ENCODE measurements at places on chromosomes 11 and 22.

- no peak for DNase-seq
Observed at GRCh38 chr22:17957204-17957603, 67.2 kb downstream of the MICAL3 start.

DNA sequence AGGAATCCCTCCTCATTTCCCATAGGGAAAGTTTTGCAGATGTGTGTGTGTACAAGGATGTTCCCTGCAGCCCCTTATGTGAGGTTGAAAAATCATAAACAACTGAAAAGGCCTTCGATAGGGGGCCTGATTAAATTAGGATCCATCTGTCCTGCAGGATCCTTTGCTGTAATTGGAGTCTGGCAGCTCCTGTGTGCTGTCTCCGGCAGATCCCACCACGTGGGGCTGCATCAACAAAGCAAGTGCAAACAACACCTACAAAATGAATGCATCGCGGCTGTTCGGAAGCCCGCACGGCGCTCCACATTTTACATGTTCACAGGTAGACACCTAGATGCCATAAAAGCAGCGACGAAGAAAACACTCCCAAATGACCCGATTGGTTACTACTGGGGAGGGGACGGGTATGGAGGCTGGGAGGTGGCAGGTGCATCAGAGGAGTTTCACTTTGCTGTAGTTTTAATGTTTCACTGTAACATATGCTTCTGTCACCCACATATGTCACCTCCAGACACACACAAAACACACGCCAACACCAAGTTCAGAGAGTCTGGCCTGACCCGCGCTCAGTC, 52.2 kb downstream of the NFAM1 start:
- no peak for DNase-seq

- no peak for DNase-seq
Observed at GRCh38 chr11:76759092-76759491, 24.1 kb upstream of the TSKU start.

GRCh38 chr11:116792869-116793771, 1.4 kb upstream of the APOA5 start:
- no peak for DNase-seq

DNA sequence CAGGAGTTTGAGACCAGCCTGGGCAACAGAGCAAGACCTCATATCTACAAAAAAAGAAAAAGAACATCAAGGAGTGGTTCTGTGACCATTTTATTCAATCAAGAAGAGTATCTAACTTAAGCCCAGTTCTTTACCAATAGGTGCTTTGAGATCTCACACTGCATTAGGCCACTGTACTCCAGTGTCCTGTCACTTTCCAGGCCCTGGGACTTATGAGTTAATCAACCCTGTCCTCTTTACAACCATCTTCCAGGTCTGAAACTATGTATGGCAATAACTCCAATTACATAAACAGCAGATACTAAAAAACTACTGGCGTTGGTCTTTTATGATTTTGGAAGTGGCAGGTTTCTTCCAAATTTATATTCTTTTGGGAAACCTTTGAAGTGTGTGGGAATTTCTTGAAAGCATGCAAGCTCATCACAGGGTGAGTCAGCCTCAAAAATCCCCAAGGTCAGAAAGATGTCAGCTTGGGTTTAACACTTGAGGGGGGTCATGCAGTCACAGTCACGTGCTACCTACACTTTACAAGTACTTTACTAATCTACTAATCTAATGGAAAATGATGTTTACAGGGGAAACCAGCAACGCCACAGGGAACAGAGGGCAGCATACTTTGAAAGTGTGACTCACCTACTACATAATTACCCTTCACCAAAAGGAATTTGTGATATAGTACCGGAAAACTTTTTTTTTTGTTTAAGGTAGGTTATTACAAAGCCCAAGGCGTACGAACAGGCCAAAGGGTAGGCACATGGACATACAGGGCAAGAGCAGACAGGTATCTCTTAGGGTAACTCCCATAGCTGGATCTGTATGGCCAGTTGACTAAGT, 15.6 kb downstream of the PISD start:
- no peak for DNase-seq

DNA sequence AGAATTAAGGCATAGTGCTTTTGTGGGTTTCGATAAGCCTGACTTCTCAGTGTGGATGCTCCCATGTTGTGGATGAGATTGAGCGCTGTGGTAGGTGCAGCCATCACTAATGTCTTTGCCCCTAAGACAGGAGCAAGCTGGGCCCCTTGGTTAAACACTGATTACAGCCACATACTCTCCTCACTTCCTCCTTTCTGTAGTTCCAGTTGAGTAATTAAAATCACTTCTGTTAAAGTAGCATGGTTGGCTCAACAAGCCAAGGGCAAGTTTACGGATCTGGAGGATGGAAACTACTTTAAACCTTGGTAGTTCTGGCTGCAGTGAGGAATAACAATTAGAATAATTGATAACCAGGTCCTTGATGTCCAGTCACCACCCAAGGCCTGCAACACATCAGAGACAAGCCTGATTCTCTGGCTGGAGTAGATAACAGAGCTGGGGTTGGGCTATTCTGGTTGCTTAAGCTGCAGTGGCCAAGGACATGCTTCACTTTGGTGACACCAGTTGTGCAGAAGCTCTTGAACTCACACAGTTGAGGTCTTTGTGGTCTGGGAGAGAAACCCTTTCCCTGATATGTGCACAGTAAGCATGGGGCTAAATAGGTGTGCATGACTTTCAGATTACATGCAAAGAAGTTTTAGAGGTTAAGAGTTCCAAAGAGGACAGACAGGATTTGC, 81.3 kb downstream of the KIRREL3 start:
- DNase-seq = no peak

DNA sequence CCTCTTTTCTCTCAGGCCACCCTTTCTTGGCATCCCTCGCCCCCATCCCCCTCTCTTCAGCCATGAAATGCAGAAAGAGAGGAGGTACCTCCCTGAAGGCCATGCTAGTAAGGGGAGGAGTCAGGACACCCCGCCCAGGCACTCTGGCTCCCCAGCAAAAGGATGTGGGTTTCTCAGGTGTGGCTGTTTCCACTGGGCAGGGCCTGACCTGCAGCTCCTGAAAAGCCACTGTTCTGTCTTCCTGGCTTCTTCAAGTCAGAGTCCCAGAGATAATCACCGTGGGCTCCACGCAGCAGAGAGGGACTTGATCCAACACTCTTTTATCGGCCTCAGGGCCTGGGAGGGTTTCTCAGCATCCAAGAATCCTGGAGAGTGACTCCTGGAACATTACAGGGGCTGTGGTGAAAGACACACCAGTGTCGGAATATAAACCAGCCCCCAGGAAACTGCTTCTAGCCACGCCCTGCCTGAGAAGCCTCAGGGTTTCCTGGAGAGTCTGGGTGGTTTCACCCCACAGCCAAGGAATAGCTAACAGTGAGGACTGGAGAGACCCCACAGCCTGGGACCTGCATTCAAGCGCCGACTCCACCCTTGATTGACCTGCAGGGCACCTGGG, 45.7 kb upstream of the TSPAN18 start:
- no peak for DNase-seq

All from substantia nigra (tissue), 51 donors.